ENCODE measurements at places on chromosomes 5 and 9. TPM values are rescaled to one million over a fixed set of nuclear protein-coding genes. Genes with fewer than 3 reads are reported as not detected.
A peak's percentile ranks its signal among the peaks of the same experiment; 100 is the strongest.

- H3K4me1 ChIP-seq, result peaks cover 8% of the 10 kb centered on the region
- no peaks in the 10 kb centered on the region for H3K36me3 ChIP-seq
- H3K27me3 ChIP-seq, result peaks cover 3% of the 10 kb centered on the region
- no peak overlapping the region for H3K4me3 ChIP-seq
Observed at GRCh38 chr5:67413721-67414120, 217.1 kb upstream of the CD180 start.

The GDNF gene
- not detected for polyA plus RNA-seq

- H3K4me3 ChIP-seq, result no peak overlapping the region
- H3K4me1 ChIP-seq, result peaks cover 30% of the 10 kb centered on the region
- no peak overlapping the region for H3K27ac ChIP-seq
- DNase-seq, result no peak
Observed at GRCh38 chr9:7121664-7122063, 363.9 kb downstream of the KDM4C start.

DNA sequence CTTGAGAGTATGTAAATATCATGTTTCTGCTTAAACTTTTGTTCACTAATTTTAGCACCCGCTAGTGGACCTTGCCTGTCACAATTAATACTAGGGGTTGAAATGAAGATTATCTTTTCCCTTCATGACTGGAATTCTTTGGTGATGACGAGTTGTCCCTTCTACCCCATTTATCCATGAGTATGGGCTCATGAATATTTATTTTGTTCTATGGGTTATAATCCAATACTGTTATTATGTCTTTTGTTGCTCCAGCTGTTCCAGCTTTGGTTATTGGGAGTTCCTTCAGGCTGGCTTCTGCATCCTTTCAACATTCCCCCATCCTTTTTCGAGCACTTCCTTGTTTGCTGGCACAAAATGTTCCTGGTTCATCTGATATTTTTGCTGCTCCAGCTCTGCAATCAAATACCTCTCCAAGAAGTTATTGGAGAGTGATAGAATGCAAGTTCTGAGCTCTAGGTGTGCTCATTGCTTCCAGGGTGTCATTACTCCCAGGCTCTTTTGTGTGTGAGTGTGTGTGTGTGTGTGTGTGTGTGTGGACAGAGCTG is 19.7 kb upstream of the ARHGEF28 start:
- peaks cover 4% of the 10 kb centered on the region for H3K36me3 ChIP-seq
- no peak overlapping the region for H3K27ac ChIP-seq
- no peak for DNase-seq

GRCh38 chr5:172859966-172860365 is 25.9 kb downstream of the ERGIC1 start:
- H3K27me3 ChIP-seq, result no peaks in the 10 kb centered on the region
- peak overlapping the region; percentile 90 for H3K27ac ChIP-seq
- H3K4me3 ChIP-seq, result no peak overlapping the region
- peaks cover 53% of the 10 kb centered on the region for H3K4me1 ChIP-seq
- H3K36me3 ChIP-seq, result peaks cover 18% of the 10 kb centered on the region
- DNase-seq, result no peak

The CCDC152 gene
- 0.82 TPM for polyA plus RNA-seq

GRCh38 chr9:99867536-99867935 is 38.9 kb upstream of the STX17 start:
- no peaks in the 10 kb centered on the region for H3K36me3 ChIP-seq
- peak overlapping the region; percentile 76 for H3K27ac ChIP-seq
- no peak for DNase-seq
- no peaks in the 10 kb centered on the region for H3K4me1 ChIP-seq

The FAXDC2 gene
- 0.34 TPM for polyA plus RNA-seq

GRCh38 chr5:178387061-178387855 is 154.7 kb upstream of the PHYKPL start:
- peaks cover under 1% of the 10 kb centered on the region for H3K4me1 ChIP-seq
- no peak overlapping the region for H3K4me3 ChIP-seq
- no peaks in the 10 kb centered on the region for H3K36me3 ChIP-seq
- no peak for DNase-seq

The FAM81B gene
- polyA plus RNA-seq, result not detected

DNA sequence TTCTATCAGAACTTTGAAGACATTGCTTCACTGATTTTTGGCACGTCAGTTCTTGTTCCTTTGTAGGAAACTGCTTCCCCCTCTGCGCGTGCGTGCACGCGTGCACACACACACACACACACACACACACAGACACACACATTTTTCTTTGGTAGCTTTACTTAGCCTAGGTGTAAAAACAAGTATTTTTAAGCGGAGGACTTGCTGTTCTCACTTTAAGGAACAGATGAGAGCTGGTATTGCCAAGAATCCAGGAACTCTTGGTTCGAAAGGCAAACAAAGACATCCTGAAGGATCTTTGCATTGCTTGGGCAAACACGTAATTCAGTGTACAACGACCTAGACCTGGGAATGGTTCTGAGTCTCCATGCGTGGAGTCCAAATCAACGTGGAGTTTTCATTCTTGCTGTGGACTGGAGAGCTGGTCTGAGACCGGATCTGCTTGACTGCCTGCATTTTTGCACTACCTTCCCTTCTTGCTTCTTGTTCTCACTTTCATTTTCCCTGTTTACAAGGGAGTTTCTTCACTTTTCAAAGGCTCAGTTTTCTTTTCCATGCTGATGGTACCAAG is 8.2 kb downstream of the TMEM268 start:
- peaks cover 16% of the 10 kb centered on the region for H3K36me3 ChIP-seq
- peak overlapping the region; percentile 80 for H3K4me3 ChIP-seq
- DNase-seq, result peak; percentile 70
- no peaks in the 10 kb centered on the region for H3K27me3 ChIP-seq

DNA sequence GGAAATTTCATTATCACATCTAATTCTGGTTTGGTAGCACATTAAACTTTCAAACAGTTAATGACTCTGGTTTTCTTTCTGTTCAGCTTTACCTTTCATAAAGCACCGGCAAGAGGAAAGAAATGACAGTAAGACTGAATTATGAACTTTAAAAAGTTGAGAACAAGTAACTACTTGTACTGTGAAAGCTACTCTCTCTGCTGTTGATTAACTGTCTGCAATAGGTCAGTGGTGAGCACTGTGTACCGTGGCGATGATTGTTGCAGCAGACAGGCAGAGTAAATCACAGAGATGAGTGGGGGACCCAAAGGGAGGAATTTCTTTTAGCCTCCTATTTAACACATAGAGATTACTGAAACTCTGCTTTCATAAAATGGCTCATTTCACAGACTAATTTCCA is 74.0 kb upstream of the MEF2C start:
- no peak overlapping the region for H3K27ac ChIP-seq
- peaks cover 21% of the 10 kb centered on the region for H3K36me3 ChIP-seq
- DNase-seq, result no peak
- peaks cover 16% of the 10 kb centered on the region for H3K4me1 ChIP-seq
- no peak overlapping the region for H3K4me3 ChIP-seq
- H3K27me3 ChIP-seq, result no peaks in the 10 kb centered on the region

DNA sequence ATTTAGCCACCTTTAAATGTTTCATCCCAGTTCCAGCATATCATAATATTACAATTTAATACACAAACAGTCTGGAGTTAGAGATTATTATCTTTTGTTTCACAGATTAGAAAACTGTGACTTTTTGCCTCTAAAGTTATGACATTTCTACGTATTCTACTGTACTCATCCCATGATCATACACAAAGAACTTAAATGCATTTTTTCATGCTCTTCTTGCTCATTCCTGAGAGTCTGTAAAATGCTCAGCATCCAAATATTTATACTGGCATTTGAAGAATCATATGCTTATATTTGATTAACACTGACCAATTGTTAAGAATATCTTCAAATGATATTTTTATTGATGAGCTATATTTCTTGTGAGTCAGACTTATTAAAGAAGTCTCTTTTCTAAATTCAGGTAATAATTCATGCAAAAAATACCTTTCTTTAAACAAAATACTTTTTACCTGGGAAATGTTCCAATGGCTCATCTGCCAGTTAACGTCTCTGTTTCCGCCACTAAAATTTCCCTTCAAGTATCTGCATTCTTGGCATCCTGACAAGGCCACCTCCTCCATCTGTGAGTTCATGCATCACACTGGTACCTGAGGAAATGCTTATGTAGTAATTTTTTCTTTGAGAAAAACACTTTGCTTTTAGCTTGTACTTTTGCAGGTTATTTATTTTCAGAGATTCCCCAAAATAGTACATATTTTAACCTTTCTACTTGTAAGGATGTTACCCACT is 139.6 kb upstream of the RASA1 start:
- no peak for DNase-seq
- no peaks in the 10 kb centered on the region for H3K27me3 ChIP-seq
- no peak overlapping the region for H3K27ac ChIP-seq
- no peak overlapping the region for H3K4me3 ChIP-seq

DNA sequence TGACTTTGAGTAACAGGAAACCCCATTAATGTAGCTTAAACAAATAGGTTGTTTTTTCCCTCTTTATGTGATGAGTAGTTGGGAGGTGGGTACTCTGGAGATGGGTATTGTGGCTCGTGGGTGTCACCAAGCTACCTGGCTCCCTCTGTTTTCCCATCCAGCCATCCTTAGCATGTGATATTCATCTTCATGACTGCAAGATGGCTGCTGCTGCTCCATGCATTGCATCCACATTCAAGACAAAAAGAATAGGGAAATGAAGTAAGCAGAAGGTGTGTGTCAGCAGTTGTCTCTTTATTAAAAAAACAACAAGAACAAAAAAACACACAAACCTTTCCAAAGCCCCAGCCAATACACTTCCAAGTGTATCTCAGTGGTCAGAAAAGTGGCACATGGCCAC is 6.5 kb upstream of the ARHGAP26 start:
- H3K4me3 ChIP-seq, result no peak overlapping the region
- H3K4me1 ChIP-seq, result no peaks in the 10 kb centered on the region
- H3K27ac ChIP-seq, result no peak overlapping the region
- DNase-seq, result no peak
- H3K36me3 ChIP-seq, result no peaks in the 10 kb centered on the region

The STKLD1 gene
- not detected for polyA plus RNA-seq

The PHYHD1 gene
- not detected for polyA plus RNA-seq

DNA sequence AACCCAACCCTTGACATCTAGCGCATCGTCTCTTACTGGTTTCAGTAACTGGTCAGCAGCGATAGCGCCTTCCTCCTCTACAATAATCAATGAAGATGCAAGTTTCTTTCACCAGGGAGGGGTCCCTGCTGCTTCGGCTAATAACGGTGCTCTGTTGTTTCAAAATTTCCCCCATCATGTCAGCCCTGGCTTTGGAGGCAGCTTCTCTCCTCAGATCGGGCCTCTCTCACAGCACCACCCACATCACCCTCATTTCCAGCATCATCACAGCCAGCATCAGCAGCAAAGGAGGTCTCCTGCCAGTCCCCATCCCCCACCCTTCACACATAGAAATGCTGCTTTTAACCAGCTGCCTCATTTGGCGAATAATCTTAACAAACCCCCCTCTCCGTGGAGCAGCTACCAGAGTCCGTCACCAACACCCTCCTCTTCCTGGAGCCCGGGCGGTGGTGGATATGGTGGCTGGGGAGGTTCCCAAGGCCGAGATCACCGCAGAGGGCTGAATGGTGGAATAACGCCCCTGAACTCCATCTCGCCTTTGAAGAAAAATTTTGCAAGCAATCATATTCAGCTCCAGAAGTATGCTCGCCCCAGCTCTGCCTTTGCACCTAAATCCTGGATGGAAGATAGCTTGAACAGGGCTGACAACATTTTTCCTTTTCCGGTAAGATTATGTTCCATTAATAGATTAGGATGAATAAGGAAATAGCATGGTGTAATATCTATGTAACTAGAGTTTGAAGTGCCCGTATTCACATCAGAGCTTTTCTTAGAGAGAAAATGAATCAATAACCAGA is 2.2 kb downstream of the CPEB4 start:
- H3K4me3 ChIP-seq, result peak overlapping the region; percentile 99
- no peaks in the 10 kb centered on the region for H3K27me3 ChIP-seq
- peaks cover 74% of the 10 kb centered on the region for H3K4me1 ChIP-seq
- no peak for DNase-seq
- no peak overlapping the region for H3K27ac ChIP-seq

- no peak for DNase-seq
- peaks cover 4% of the 10 kb centered on the region for H3K27me3 ChIP-seq
- no peak overlapping the region for H3K4me3 ChIP-seq
- no peaks in the 10 kb centered on the region for H3K4me1 ChIP-seq
- no peak overlapping the region for H3K27ac ChIP-seq
Observed at GRCh38 chr5:3452622-3453021, 143.0 kb upstream of the IRX1 start.

GRCh38 chr5:62149879-62150278 is 156.1 kb upstream of the KIF2A start:
- H3K4me1 ChIP-seq, result no peaks in the 10 kb centered on the region
- no peaks in the 10 kb centered on the region for H3K36me3 ChIP-seq
- H3K27ac ChIP-seq, result no peak overlapping the region
- H3K4me3 ChIP-seq, result no peak overlapping the region

DNA sequence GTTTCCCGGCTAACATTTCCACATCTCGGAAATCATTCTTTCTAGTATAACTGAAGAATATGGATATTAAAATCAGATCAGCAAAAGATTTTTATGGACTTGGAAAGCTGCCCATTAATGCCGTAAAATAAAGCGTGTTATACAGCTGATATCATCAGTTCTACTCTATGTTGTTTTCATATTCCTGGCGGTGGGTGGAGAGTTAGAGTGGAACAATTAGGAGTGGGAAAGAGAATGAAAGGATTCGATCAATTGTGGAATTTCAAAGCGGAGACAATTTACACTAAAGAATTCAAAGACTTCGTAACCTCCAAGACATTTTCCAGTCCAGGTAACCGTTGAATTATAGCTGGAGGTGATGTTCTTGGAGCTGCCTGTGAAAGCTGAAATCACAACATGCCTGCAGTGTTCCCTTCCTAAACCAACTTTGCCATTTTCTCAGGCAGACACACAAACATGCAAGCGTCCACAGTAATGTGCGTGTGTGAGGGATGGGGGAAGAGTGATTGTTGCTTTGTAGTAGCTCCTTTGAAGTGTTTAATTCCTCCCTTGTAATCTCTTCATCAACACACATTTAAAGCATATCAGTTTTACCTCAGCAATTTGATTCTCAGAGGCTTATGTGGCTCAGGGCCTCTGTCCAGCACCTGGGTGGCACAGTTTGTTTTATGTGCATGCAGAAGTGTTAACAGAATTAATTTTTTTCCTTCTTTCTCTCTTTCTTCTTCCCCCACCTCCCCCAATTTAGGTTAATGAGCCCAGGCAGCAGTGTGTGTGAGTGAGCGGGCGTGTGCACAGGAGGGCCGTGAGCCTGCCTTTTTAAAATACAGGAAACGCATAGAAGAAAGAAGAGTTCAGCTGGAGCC is 544.1 kb downstream of the RAB3C start:
- H3K27ac ChIP-seq, result no peak overlapping the region
- DNase-seq, result no peak
- no peaks in the 10 kb centered on the region for H3K36me3 ChIP-seq

GRCh38 chr9:121861501-121862180 is 210.2 kb downstream of the DAB2IP start:
- H3K27ac ChIP-seq, result no peak overlapping the region
- H3K4me3 ChIP-seq, result no peak overlapping the region
- no peaks in the 10 kb centered on the region for H3K36me3 ChIP-seq
- no peaks in the 10 kb centered on the region for H3K4me1 ChIP-seq

GRCh38 chr5:147611483-147611882 is 101.6 kb upstream of the DPYSL3 start:
- DNase-seq, result no peak
- H3K4me1 ChIP-seq, result no peaks in the 10 kb centered on the region
- H3K27ac ChIP-seq, result no peak overlapping the region
- H3K27me3 ChIP-seq, result no peaks in the 10 kb centered on the region
- H3K4me3 ChIP-seq, result no peak overlapping the region

GRCh38 chr9:103799959-103800358 is 294.1 kb upstream of the SMC2 start:
- no peak overlapping the region for H3K27ac ChIP-seq
- no peaks in the 10 kb centered on the region for H3K4me1 ChIP-seq
- H3K36me3 ChIP-seq, result no peaks in the 10 kb centered on the region
- H3K4me3 ChIP-seq, result no peak overlapping the region
- H3K27me3 ChIP-seq, result no peaks in the 10 kb centered on the region
- DNase-seq, result no peak

The HRH2 gene
- polyA plus RNA-seq, result not detected
